ENCODE measurements at places on chromosomes 5 and 9.

- no peak for DNase-seq
These were observed 26.6 kb downstream of the NEK6 start for GRCh38 chr9:124284237-124284831.

GRCh38 chr9:84738353-84738752, 68.8 kb downstream of the NTRK2 start:
- no peak for DNase-seq

GRCh38 chr9:78566948-78567675, 270.2 kb downstream of the PSAT1 start:
- DNase-seq = no peak

DNA sequence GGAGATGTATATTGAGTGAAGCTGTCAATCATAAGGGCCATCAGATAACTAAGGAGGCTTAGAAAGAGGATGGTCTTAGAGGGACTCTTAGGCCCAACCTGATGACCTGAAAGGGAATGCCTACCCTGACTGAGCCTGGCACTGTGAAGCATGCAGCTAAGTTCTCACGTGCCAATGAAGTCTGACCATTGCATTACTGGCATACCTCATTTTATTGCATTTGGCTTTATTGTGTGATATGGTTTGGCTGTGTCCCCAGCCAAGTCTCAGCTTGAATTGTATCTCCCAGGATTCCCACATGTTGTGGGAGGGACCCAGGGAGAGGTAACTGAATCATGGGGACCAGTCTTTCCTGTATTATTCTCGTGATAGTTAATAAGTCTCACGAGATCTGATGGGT, 421.6 kb upstream of the SGCD start:
- no peak for DNase-seq

DNA sequence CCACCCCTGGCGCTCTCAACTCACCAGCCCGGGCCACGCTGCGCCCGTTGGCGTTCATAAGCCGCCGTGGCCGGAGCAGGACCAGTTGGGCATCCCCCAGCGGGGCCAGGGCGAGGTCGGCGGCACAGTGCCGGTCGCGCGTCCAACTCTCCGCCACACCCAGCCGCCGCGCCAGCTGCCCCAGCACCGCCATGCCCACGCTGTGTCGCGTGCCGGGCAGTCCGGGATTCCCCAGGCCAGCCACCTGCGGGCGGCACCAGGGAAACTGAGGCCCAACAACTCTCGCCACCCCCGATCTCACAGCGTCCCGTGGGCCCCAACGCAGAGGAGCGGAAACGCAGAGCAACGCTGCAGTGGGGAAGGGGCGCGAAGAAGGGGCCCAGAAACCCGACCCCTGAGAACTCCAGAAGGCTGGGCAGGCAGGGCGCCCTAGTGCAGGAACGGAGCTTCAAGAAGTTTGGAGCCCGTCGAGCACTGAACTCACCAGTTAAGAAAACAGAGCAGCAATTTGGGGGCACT, 453 bp downstream of the PTRH1 start:
- no peak for DNase-seq

- DNase-seq = no peak
These were observed 589.4 kb upstream of the WWC1 start for GRCh38 chr5:167702014-167702413.

GRCh38 chr5:93532370-93532769, 48.6 kb downstream of the NR2F1-AS1 start:
- no peak for DNase-seq

DNA sequence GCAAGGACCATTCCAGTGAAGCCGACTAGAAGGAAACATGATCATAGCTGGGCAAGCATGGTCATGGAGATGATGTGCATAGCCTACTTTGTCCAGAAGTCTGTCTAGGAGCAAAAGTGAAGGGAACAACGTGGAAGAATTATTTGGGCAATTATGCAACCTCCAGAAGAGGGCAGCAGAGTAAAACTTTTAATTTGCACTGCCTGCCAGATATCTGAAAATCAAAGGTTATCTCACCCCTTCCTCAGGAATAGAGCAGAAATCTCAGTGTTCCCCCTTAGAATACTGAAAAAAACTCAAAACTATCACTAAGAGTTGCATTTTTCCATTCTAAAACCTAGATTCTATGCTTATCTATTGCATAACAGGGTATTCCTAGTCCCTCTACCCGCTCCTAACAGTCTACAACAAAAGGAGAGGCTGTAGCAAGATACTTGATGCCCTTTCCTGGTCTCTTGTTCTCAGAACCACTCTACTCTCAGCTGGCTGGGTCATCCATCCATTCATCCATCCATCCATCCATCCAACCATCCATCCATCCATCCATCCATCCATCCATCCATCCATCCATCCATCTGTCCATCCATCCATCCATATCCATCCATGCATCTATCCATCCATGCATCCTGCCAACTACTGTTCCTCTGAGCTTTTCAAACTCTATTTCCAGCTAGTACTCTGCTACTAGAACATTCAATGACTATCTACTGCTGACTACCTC, 8.4 kb upstream of the SETD9 start:
- peak; percentile 16 for DNase-seq

GRCh38 chr5:164799391-164799790, 1294.0 kb downstream of the MAT2B start:
- DNase-seq = no peak

DNA sequence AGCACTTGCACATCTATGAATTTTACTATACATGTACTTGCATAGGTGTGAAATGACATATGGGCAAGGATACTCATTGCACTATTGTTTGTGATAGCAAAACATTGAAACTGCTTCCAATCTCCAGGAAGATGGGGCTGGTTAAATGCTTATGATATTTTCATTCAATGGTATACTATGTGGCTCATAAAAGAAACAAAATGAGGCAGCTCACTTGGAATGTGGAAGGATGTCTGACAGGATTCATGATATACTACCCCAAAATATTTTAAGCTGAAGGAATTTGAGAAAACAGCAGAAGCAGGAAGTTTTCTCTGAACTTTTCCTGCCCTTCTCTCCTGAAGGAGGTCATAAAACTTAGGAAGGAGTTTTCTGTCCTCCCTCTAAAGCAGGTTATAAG, 99.6 kb upstream of the CAST start:
- no peak for DNase-seq

DNA sequence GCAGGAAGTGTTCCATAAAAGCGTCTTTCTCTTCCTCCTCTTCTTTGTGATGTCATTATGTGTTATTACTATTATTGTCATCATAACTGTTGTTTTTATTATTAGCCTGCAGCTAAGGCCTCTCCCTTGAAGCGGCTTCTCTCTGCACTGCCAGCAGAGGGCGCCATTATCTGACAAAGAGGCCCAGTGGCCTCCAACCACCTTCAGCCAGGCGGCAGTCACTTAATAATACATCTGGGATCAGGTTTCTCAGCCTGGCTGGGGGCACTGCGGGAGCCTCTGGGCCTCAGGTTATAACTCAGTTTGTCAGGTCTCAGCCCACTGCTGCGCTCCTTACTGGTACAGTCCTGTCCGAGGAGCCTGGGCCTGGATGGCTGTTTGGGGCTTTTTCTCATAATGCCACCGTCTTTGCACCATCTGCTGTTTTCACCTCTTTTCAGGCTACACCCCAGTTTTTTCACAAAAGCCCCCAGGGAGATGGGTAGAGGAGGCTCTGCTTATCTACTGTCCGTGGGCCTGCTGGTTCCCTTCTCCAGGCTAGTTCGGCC, 281.9 kb downstream of the NSG2 start:
- DNase-seq = peak; percentile 5

DNA sequence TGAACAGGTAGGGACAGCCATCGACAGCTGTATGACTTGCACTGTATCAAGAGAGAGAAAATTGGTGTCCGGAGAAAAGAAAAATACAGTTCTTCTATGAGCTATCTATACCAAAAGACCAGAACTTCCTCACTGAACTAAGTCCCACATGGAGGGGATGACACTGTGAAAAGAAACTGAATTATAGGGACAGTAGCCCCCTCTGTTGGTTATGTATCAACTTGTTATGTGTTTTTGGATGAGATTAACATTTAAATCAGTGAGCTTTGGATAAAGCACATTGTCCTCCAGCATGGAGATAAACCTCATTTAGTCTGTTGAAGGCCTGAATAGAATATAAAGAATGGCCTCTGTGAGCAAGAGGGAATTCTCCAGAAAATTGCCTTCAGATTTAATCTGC, 176.6 kb upstream of the SH3GL2 start:
- DNase-seq = peak; percentile 19

GRCh38 chr9:135348076-135348787, 131.3 kb upstream of the PPP1R26 start:
- no peak for DNase-seq

GRCh38 chr9:83441390-83441789, 96.8 kb downstream of the FRMD3 start:
- DNase-seq = peak; percentile 9

GRCh38 chr9:3361116-3361515, 164.7 kb downstream of the RFX3 start:
- no peak for DNase-seq

DNA sequence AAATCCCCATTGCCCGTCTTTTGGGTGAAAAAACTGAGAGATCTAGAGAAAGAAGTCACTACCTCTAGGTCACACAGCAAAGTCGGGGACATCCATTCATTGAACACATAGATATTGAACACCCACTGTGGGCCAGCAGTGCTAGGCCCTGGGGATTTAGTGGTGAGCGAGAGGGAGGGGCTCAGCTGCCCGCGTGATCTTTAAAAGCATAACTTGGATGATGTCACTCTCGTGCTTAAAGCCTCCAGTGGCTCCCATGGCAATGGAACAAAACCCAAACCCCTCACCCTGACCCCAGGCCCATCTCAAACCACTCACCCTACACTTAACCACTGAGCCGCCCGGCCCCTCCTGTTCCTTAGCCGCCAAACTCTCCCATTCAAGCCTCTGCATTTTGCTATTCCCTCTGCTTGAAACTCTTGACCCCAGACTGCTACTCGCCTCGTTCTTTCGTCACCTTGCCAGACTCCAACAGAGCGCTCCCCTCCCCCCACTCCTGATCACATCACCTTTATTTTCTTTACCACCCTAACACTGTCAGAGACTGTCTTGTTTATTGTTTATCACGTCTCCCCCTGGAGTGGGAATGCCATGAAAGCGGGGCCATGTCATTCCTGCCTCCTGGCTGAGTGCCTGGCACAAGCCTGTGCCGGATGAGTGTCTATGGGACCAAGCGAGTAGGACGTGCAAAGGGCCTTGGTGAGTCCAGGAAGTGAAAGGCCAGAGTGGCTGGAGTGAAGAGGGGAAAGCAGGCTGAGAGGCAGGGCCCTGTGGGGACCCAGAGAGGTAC, 710 bp upstream of the PIP5KL1 start:
- DNase-seq = no peak

- no peak for DNase-seq
These were observed 250.4 kb downstream of the SEMA5A start for GRCh38 chr5:9295466-9295801.

DNA sequence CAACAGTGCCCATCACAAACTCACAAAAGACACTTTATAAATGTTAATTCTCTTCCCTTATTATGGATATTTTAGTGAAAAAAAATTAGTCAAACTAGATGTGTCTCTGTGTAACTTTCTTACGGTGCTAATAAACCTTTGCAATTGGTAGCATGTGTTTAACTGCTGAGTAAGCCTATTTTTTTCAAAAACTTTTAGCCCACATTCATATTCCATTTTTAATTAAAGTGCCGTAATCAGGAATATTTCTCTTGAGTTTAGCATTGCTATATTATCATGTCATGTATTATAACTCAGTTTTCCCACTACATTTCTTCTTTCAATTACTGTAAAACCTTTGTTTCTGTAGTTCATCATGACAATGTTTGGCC, 51.4 kb downstream of the FYB1 start:
- no peak for DNase-seq

DNA sequence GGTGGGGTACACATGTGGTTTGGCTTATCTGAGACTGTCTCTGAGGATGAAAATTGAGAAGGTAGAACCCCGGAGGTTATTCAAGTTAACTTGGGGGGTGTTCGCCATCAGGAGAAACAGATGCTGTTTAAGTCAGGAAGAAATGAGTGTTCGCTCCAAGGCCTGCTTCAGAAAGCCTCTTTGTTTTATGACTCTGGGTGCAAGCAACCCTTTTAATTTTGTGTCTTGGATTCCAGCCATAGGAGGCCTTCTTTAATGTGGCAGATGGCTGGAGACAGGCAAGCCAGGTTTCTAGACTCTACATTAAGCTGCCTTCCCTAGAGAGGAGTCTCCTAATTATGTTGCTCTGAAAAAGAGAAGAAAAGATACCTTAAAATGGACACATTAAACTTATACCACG, 4.2 kb upstream of the SMAD5 start:
- no peak for DNase-seq

DNA sequence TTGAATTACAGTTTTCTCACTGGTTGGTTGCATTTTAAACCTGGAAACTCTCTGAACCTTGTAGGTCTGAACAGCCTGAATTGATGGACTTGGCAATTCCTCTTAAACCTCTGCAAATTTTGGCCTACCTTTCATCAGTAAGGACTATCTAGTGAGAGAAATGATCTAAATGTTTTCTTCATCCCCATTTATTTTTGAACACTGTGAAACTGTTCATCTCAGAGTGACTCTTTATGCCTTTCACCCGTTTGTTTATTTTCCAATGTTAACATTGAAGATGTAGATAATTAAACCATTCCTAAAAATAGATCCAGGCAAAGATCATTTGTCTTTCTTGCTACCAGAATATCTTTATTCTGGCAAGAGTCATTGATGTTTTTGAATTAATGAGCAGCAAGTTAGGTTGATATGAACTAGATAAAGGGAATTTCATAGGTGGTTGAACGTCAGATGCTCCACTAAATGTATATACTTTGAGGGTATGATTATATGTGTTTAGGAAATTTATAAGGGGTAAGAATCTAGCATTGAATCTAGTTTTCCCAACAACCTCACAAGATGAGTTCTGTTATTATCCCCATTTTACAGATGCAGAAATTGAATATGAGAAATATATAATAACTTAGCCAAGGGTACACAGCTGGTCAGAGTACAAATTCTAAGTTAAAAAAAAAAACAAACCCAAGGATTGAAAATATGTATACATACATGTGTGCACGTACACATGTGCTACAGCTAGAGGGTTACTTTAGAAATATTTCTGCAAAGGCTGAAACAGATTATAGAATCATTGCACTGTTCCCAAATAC, 3.4 kb downstream of the CPEB4 start:
- no peak for DNase-seq

- peak; percentile 35 for DNase-seq
These were observed 14.4 kb downstream of the CPLX2 start for GRCh38 chr5:175885813-175886212.

DNA sequence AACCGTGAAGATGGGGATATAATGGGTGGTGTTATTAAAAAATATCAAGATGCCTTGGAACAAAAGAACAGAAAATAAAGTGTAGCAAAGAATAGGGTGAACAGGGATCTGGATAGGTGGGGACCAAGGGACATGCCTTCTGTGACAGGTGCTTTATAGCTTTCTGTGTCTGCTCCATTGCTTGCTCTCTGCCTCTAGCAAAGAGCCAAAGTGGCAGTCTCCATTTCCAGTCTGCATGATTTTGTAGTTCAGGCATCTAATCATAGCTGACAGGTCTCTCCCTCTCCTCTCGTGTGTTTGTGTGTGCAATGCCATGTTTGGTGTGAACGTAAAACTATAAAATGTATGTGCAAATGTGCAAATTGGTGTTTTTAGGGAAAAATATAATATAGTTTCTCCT, 35.0 kb downstream of the LRRTM2 start:
- DNase-seq = no peak

Data from NCI-H1092 treated with DMSO at 0.1 percent for 48 hours (cell line).